Head of caudate nucleus (tissue), 42 donors: ENCODE measurements at places on chromosomes 6 and 20.

DNA sequence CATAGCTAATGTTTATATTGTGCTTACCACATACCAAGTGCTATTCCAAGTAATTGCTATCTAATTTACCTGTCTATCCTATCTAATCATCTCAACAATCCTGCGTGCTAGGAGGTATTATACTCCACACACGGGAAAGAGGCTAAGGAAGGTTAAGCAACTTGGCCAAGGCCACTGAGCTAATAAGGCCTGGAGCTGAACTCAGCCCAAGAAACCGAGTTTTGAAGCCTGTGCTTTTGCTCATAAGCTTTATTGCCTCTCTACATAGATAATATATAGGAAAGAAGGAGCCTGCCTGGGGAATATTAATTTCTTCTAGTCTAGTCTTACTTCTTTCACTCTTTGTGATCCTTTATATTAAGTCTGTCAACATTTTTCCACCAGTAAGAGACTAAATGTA lies 67.8 kb upstream of the ADGRF4 start:
- no peak for DNase-seq

GRCh38 chr20:60271597-60271996 lies 313.4 kb downstream of the CDH26 start:
- no peak for DNase-seq

GRCh38 chr20:62159839-62160238 lies 16.3 kb downstream of the SS18L1 start:
- no peak for DNase-seq

DNA sequence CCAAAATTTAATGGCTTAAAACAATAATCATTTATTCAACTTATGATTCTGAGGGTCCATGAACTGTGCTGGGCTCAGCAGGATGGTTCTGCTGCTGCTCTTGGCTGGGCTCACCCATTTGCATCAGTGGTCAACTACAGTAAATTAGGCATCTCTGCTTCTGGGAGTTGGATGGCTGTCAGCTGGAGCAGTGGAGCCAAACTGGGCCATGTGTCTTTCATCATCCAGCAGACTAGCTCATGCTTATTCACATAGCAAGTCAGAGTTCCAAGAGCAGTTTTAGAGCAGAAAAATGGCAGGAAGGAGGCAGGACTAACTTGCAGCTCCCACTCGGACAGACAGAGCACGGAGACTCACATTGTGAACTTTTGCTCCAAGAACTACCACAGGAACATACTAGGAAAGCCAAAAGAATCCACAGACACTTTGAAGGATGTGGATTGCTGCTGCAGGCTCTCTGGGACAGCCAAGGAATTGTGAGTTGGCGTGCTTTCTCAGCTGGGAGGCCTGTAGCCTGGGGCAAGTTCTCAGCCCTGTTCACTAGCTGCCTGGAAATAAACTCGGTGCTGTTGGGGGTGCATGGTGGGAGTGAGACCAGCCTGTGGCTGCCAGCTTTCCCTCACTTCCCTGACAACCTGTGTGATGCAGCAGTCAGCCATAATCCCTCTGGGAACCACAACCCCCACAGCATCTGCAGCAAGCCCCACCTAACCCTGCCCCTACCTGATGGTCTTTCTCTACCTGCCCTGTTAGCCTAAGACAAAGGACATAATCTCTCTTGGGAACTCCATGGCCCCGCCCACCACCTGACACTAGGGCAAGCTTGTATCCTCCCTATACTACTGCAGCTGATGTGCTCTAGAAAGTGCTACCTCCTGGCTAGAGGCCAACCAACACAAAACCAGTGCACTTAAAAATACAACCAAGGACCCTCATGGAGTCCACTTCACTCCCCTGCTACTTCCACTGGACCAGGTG lies 129.0 kb downstream of the JPH2 start:
- DNase-seq: no peak

- no peak for DNase-seq
Observed at GRCh38 chr6:35214869-35215664, 1.3 kb downstream of the SCUBE3 start.

- no peak for DNase-seq
Observed at GRCh38 chr20:41138475-41139226, 1.3 kb downstream of the PLCG1 start.

GRCh38 chr6:44049989-44050871 lies 77.0 kb downstream of the MRPL14 start:
- no peak for DNase-seq

GRCh38 chr6:134345789-134346188 lies 27.9 kb upstream of the SGK1 start:
- no peak for DNase-seq

DNA sequence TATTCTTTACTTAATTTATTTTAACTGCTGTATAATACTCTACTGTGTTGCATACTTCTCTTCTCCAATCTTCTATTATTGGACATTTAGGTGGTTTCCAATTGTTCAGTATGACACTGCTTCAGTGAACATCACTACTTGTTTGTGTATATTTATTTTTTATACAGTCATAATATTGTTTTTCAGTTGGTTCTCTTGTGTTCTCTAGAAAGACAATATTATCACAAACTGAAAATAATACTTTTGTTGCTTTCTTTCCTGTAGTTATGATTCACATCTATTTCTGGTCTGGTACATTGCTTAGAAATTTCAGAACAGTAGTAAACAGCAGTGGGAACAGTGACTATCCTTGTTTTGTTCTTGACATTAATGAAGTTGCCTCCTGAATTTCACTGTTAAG lies 62.8 kb upstream of the GTSF1L start:
- DNase-seq: no peak

DNA sequence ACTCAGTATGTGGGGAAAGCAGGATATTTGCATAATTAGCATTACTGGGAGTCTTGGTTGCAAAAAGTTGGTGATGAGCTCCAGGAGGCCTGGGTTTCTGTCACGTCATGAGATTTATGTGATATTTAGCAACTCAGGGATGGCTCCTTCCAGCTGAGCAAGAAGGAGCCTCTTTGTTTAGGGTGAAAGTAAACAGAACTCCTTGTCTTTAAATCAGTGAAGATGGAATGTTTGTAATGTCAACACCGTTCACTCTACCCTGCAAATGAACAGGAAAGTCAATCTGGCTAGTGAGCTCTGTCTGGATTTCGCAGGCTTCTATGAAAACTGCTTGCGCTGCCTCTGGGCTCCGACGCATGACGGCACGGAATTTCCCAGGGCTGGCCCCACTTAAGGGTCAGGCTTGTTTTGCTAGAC lies 86.9 kb downstream of the PXDC1 start:
- no peak for DNase-seq
